Activated CD8-positive, alpha-beta memory T cell treated with anti-CD3 and anti-CD28 coated beads, Interleukin-2, amount 50 U/mL, for 4 hours (primary cell): ENCODE measurements at places on chromosomes 11 and 22.

GRCh38 chr11:57792870-57793269, 31.3 kb downstream of the CTNND1 start:
- DNase-seq, result no peak

DNA sequence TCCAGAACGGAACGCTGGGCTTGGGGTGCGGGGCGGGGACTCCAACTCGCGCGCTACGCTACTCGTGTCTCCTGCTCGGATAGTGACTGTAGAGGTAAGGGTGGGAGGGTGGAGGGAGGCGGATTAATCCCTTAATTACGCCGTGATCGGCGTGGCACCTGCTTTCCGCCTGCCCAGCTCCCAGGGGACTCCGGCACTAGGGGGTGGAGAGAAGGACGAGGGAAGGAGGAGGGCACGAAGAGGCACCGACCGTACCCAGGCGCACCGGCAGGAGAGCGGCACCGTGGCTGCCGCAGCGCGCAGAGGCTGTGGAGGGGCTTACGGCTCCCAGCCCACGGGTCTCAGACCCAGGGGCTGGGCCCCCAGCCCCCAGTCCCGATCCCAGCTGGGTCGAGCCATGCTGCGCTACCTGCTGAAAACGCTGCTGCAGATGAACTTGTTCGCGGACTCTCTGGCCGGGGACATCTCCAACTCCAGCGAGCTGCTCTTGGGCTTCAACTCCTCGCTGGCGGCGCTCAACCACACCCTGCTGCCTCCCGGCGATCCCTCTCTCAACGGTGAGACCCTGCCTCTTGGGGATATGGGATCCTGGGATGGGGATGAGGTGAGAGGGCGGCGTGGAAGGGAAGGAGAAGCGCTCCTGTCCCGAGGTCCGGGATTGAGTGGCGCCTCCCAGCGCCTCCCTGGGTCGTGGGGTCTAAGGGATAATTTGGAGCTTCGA, at the start of gene ROBO3:
Gene ROBO3 (plus strand): TSS at position 252 of the 721 bp plus-strand sequence. CDS start 146 bp downstream, at position 398.
- no peak for DNase-seq

- DNase-seq, result no peak
Measured at GRCh38 chr11:108242422-108242821, 19.6 kb downstream of the ATM start.

- DNase-seq, result no peak
Measured at GRCh38 chr11:109993786-109994185, 99.4 kb upstream of the ZC3H12C start.

DNA sequence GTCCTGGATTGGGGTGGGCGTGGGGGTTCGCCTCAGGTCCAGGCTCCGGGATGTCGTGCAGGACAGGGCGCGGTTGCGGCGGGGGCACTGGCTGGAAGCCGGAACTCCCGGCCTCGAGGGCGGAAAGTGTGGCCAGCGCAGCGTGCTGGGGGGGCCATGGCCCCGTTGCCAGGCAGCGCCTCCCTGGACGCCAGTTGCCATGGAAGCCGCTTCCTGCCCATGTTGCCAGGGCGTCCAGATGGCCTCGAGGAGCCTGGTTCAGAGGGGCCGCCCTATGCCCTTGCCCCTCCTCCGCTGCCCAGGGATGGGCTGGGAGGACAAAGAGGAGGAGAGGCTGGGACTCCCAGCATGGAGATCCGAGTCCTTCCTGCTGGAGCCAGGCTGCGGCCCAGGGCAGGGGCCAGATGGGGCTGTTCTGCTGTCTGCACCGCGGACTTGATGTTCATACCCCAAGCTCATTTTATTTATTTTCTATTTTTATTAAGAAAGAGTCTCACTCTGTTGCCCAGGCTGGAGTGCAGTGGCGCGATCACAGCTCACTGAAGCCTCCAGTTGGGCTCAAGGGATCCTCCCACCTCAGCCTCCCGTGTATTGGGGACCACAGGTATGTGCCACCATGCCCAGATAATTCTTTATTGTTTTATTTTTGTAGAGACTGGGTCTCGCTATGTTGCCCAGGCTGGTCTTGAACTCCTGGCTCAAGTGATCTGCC, 4.6 kb upstream of the CCDC188 start:
- no peak for DNase-seq

GRCh38 chr11:9008661-9009060, 4.9 kb upstream of the NRIP3 start:
- no peak for DNase-seq
